ENCODE measurements at places on chromosomes 2 and 18.

DNA sequence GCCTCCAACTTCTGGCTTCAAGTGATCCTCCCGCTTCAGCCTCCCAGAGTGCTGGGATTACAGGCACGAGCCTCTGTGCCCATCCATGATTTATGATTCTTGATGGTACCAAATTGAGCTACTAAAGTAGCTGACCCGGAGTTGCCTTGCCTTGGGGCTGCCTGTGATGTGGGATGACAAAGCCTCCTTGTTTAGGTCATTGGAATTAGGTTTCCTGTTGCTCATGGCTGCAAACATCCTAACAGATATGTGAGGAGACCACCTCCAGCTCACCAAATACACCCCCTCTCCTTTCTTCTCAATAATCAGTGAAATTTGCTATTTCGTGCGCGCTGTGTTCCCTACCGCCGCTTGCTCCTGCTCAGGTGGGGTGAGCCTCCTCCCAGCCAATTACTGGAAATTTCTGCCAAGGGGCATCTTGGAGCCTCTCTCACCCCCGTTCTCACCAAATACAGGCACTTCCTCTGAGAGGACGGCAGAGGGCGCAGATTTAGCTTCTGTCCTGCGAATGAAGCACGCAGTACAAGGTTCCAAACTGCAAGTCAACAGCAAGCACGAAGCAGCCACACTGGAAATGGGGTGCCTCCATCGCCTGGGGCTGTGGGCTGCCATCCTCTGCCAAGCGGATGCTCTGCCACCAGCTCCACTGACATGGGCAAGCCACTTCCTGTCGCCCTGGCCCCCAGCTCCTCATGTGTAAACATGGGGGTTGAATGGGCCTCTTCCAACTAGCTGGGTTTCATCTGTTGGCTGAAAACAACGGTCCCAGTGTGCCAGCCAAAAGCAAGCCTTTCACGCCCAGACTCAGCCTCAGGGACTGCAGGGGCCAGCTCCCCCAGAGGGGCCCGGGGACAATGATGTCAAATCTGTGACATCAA, 71.7 kb downstream of the NCAPH start:
- DNase-seq = peak; percentile 50

- DNase-seq = no peak
These were observed 217.1 kb downstream of the SETBP1 start for GRCh38 chr18:44897816-44898215.

DNA sequence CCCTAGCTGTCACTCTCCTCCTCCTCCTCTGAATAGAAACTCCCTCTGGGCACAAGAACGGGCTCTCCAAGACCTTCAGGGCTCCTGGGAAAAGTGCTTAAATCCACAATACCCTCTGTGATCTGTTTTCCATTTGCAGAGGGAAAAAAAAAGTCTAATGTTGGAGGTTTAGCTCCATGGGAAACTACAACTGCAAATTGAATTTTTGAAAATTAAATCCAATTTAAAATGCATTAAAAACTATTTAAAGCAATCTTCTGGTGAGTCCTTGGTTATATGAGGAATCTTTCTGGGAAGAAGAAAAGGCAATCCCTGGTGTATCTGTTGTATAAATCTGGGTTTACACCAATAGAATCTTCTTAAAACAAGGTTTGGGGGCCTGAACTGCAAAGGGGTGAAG, 64.3 kb downstream of the NCKAP5 start:
- DNase-seq = no peak

DNA sequence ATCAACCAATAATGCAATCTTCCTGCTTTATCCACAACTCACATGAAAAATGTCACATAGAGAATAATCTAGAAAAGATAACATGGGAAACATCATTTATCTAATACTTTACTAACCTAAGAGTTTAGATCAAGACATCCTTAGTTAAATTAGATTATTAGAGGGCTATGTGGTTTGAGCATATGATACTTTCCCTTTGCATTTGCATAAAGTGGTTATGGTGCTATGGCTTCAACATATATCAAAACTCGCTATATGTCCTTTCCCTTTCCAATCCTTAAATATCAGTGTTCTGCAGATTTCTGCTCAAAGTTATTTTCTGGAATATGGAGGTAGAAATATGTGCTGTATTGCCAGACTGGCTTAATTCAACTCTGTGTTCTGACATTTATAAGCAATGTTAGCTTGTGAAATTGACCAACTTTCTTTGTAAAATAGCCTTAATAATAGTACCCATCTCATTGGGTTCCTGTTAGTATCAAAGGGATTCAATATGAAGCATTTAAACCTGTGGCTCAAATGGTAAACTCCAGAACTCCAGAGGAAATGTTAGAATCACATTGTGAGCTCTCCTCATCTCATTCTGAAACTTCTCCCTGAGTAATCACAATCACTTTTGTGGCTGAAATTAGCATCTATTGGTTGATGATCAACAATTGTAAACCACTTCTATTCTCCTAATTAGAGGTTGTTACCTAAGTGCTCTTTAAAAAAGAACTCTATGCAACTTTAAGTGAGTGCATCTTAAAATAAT, 1089.9 kb upstream of the SLC39A10 start:
- DNase-seq = no peak

DNA sequence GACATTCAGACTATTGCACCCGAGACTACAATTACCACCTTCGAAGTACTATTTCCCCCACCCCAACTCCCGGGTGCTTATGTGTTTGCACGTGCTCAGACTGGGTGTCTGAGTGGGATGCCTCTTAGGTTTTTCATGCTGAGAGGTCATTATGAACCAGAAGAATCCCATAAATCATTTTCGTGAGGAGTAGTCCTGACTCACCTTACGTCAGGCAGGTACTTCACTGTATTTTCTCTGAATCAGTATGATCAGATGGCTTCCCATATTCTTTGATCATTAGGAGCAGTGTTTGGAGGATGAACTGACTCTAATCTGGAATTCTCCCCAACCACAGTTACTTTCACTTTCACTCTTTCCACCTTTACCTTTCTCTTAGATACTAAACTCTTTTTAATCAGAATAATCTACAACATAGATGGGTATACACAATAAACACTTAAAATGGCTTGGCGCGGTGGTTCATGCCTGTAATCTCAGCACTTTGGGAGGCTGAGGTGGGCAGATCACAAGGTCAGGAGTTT, 38.4 kb upstream of the STAT4 start:
- no peak for DNase-seq

DNA sequence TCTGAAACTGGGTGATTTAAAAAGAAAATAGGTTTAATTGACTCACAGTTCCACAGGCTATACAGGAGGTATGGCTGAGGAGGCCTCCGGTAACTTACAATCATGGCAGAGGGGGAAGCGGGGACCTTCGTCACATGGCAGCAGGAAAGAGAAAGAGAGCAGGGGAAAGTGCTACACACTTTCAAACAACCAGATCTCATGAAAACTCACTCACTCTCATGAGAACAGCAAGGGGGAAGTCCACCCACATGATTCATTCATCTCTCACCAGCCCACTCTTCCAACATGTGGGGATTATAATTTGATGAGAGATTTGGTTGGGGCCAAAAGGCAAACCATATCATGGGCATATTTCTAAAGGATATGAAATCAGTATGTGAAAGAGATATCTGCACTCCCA, 12.0 kb upstream of the ARHGAP15 start:
- no peak for DNase-seq

- DNase-seq = no peak
These were observed 370.6 kb upstream of the CDH20 start for GRCh38 chr18:60962625-60963024.

DNA sequence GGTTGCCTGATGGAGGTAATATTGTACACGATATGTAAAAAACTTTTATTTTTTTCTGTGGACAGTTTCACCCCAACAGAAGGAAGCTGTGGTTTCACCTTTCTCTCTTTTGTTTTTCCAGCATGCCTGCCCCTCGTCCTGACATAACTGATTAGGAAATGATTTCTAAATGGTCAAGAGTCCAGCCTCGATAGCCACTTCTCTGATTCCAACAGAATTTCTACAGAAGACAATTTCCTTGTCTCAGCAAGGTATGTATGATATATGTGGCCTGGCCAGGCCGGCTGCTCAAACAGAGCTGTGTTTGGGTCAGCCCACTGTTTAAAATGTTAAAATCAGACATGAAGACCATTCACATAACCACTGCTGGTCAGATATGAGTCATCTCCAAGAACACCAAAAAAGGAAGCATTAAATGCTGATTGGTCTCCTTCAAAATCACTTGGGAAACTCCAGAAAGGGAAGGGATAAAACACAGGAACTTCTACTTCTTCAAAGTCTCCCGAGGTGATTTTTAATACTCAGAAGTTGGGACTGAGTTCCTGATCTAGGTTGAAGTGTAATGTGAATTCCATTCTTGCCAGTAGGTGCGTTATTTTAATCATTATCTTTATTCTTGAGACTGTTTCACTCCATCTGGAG, 22.3 kb downstream of the ATP8B1 start:
- no peak for DNase-seq

- no peak for DNase-seq
These were observed 239.4 kb upstream of the LYPD1 start for GRCh38 chr2:132909427-132909826.

- DNase-seq = no peak
These were observed 57.3 kb downstream of the NRP2 start for GRCh38 chr2:205739620-205740019.

GRCh38 chr2:69561101-69561500, 82.4 kb downstream of the AAK1 start:
- no peak for DNase-seq

DNA sequence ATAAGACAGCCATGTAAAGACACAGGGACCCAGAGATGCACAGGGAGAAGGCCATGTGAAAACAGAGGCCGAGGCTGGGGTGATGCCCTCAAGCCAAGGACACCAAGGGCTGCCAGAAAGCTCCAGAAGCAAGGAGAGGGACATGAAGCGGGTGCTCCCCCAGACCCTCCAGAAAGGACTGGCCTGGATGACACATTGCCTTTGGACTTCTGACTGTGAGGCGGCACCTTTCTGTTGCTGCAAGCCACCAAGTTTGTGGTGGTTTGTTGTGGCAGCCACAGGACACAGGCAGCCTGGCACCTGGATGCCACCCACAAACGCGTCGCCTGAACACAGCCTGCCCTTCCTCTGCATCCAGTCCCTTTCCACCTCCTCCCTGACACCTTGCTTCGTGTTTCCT, 67.1 kb downstream of the RHOB start:
- no peak for DNase-seq

GRCh38 chr2:69559442-69560146, 83.9 kb downstream of the AAK1 start:
- no peak for DNase-seq

GRCh38 chr2:156896294-156896693, 361.2 kb upstream of the GALNT5 start:
- DNase-seq = no peak

- no peak for DNase-seq
These were observed 206.6 kb downstream of the NDUFA10 start for GRCh38 chr2:239818531-239819011.

- DNase-seq = no peak
These were observed 188.2 kb upstream of the AGAP1 start for GRCh38 chr2:235305678-235306077.

GRCh38 chr2:9165625-9166024, 41.0 kb upstream of the ASAP2 start:
- no peak for DNase-seq

DNA sequence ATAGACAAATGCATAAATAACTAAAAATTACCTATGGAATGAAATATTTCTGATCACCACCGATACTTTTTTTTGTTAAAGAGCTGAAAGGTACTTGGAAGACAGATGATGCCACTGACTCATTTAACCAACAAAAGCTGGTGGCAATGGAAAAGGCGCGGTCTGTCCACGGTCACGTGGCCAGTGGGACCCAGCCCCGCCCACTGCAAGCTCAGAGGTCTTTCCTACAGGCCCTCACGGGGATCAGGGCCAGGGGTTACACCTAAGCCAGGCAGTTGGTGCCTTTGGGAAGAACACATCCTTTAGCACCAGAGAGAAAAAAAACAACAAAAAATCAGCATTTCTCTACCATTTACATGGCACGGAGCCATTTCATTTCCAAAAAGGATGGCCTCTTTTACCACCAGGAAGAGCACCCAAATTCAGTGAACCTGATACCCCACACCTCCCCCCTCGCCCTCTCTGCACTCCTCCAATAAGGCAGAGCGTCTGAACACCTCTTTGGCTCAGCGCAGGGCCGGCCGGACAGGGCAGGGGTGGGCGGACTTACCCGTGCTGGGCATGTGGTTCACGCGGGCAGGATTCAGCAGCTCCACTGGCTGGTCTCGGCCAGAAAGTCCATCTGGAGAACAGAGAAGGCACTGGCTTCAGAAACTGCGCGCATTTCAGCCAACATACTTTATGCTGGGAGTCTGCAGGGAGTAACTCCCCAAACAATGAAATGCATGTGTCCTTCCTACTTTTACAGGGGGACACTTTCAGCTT, 164.6 kb downstream of the HDAC4 start:
- no peak for DNase-seq

DNA sequence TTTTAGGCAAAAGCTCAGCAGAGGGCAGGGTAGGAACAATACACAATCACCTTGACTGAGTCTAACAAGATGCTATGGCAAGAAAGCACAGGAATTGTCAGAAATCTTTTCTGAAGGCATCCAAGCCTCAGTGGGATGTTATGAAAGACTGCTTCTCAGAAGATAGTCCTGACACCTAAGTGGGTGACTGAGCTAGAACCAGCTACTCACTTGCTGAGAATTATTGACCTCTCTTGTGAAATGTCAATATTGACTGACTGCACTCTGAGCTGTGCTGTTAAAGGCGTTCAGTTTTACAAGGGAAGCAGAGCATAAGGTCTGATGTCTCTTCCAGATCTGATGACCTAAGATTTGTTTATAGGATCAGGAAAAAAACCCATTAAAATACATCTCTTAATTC, 46.1 kb downstream of the TACR1 start:
- no peak for DNase-seq

DNA sequence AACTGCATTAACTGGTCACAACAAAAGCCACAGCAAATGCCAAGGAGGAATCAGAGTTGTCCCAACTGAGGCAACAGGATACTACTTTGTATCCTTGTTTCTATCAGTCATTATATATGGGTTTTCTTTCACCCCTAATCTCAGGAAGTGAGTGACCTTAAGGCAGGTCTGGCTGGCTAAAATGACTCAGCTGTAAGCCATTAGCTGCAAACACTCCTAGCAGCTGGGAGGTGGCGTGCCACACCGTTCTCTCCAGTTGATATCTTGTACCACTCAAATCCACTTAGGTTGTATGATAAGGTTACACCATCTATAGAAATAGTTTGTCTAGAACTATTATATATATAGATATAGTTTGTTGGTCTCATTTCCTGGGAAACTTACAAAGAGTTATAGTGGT, 171.1 kb upstream of the MC4R start:
- no peak for DNase-seq

DNA sequence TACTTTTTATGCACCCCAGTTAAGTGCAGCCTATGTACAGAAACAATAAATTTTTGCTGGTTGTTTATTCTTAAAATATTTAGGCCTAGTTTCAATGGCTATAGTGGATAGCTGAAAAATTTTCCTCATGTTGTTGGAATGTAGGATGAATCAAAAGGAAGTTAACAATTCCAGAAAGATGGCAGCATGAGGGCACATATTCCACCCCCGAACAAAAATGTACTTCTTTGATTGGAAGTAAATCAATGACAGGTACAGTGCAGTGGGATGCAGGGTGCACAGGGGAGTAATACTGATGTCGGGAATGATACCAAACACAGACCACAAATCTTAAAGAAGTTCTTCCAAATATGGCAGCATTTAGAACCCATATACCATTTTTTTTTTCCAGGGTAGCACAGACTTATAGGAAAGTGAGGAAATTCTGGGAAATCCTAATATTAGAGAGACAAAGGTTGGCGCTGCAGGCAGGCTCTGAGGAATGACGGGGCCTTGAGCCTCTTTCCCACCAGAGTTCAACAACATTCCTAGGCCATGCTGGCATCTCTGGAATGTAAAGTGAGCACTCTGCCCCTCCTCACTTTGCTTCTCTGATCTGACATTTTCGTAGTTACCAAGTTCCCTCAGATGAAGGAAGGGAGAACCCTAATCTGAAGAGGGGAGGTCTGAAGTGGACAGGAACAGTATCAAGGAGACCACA, 36.6 kb upstream of the IKZF2 start:
- no peak for DNase-seq

Measured in stimulated activated CD8-positive, alpha-beta memory T cell treated with anti-CD3 and anti-CD28 coated beads, Interleukin-7, amount 100 ng/mL, for 1 hour (primary cell).